ENCODE measurements at places on chromosomes 1 and 21.
A peak's percentile ranks its signal among the peaks of the same experiment; 100 is the strongest.

- DNase-seq: no peak
Measured at GRCh38 chr1:165910764-165911421, 83.5 kb downstream of the UCK2 start.

DNA sequence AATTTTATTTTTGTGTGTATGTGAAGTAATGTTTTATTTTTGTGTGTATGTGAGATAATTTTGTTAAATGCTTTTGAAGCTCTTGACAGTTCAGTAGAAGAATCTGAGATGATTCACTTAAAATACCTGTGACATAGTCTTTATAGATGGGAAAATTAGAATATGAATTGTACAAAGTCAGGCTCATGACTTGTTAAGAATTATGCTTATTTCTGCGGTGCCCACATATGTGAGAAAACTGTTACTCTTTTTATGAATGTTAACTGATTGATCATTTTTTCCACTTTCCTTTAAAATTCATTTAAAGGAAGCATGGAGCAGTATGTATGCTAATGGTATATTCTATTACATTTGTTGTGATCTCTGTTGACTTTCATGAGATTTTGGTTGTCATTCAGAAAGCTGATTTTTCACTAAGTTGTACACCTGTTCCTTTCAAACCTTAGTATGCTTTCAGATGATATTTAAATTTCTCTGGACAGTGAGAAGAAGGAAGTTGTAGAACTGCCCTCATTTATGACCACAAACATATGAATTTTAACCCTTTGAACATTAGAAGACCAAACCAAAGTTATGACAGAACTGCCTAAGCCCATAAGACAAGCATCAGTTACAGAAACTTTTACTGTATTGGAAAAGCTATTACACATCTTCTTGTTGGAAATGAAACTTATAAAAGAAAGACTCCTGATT lies 110.1 kb downstream of the POU2F1 start:
- no peak for DNase-seq

DNA sequence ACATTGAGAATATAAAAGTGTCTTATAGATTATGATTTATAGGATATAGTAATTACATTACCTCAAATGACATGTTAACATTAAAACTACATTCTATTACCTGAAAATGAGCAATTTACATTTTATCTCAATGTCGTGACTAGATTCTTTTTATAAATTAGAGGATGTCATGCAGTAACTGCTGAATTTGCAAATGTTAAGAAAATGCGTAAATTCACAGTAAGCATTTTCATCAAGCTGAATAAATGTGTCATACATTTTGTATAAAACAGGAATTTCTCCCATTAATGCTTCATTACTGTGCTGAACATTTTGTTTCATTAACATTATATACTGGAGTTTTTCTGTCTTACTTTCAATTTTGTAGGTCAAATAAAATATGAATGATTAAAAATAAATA lies 1460.7 kb upstream of the B3GALT2 start:
- DNase-seq: no peak

DNA sequence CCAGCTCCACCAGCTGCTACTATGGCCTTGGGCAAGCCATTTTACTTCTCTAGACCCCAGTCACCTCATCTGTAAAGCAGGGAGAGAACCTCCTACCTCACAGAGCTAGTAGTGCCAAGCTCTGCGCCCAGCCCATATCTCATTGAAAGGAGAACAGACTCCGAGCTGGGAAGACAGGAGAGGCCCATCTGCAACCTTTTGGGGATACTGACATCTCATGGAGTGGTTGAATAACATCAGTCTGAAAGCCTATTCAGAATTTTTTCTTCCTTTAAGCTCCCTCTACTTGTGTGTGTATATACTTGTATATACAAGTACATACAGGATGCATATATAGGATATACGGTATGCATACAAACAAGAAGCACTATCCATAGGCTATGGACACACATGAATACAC lies 279.5 kb upstream of the POU3F1 start:
- no peak for DNase-seq

DNA sequence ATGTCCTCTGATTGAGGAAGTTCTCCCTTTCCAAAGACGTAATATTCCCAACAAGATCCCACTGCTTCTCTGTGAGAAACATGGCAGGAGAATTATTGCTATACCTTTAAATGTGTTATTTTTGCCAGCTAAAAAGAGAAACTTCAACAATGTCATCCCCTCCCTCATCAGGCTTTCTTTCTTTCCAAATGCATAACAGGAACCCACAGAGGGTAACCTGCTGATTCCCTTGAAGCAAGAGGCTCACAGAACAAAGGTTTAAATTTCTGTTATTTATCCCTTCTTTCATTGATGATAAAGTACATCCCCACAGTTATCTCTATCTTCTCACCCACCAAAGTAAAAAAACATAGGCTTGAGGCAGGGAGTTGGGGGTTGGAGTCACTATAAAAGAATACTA lies 102.1 kb downstream of the SLC30A10 start:
- no peak for DNase-seq

GRCh38 chr21:42117229-42117966 lies 46.3 kb downstream of the UMODL1 start:
- peak; percentile 81 for DNase-seq
